ENCODE measurements at places on chromosomes 5 and 9.

- DNase-seq: no peak
Measured at GRCh38 chr9:74949859-74950855, 2.6 kb downstream of the C9orf40 start.

DNA sequence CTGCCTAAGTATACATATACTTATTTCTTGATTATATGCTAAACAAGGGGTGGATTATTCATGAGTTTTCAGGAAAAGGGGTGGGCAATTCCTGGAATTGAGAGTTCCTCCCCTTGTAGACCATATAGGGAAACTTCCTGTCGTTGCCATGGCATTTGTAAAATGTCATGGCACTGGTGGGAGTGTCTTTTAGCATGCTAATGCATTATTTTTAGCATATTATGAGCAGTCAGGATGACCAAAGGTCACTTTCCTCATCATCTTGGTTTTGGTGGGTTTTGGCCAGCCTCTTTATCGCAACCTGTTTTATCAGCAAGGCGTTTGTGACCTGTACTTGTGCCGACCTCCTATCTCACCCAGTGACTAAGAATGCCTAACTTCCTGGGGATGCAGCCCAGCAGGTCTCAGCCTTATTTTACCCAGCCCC lies 80.9 kb downstream of the ALDH7A1 start:
- no peak for DNase-seq

GRCh38 chr9:79116041-79116440 lies 455.7 kb upstream of the TLE4 start:
- no peak for DNase-seq

DNA sequence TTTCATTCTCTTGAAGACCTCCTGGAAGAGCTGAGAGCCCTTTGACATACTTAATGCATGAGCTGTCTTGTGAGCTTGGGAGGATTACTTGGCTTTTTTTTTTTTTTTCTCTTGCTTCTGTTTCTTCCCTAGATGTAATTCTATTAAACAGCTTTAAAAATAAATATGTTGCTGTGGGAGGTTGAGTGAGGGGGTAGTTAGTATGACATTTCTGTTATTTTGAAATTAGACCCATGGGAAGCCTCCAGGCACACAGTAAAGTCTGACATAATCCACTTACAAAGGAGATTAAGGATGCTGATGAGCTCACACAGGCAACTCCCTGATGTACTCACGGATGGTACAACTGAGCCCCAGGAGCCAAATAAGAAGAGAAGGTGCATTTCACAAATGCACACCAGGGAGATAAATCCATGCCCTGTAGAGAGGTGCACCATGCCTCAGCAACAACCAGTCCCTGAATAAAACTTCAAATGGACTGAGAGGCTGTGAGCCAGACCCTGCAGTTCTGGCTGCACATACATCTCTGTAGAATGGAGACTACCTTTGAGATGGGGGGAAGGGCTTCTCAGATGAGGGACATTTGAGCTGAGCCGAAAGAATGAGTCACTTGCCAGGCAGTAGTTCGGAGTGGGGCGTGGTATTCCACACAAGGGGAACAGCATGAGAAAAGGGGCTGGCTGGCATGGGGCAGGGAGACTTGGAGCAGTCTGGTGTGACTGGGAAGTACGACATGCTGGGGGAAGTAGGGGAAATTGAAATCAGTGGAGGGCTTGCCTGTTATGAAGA lies 68.7 kb downstream of the ACTL7B start:
- DNase-seq: no peak

Data from stimulated activated CD4-positive, alpha-beta T cell treated with anti-CD3 and anti-CD28 coated beads, Interleukin-1b, Interleukin-23, amount 100 ng/mL, for 24 hours (primary cell).